ENCODE measurements at places on chromosomes 16 and 17.

GRCh38 chr17:50562242-50563091 is 2.0 kb downstream of the CACNA1G start:
- DNase-seq, result no peak

DNA sequence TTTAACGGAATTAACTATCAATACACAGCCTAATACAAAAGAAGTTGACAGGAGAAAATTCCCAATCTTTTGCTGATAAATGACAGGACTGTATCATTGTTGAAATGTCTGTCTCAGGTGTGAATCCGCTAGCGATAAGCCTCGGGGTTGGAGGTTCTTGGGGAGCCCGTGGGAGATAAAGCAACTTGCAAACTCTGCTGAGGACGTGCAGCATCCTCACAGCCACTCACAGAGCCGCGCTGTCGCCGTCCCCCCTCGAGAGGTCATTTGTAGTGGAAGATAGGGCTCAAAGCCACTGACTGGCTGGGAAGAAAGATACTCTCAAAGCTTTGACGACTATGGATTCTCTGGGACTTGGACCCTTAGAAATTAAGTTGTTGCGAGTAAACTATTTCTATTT is 17.0 kb downstream of the MAP1LC3B start:
- DNase-seq, result no peak

DNA sequence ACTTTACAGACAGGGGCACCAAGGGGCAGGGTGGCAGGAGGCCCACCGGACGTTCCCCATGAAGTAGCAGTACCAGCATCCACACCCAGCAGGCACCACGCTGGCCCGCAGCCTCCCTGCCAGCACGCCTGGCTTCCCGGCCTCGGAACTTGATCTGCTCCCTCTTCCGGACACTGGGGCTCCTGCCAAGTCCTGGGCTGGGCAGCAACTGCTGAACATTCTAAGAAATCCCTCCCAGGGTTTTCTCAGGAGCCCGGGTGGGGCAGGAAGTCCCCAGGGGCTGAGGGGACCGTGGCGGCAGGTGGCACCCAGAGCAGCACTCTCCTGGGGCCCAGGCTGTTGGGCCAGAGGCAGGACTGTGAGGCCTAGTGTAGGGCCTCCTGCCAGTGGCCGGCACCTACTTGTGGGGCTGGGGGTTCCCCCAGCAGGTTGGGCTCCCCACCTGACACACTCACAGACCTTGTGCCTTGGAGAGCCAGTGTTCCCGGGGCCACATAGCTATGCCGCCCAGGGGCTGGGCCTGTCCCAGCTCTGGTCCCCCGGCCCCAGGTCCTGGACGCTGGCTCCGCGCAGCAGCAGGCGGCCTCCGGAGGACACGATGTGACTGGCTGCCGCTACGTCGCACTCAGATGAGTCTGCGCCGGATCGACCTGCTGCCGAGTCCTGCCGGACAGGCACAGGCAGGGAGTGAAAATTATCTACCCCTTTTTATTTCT is 86.2 kb upstream of the CBX4 start:
- DNase-seq, result no peak

GRCh38 chr16:48317614-48318315 is 67.4 kb downstream of the SIAH1 start:
- DNase-seq, result no peak

DNA sequence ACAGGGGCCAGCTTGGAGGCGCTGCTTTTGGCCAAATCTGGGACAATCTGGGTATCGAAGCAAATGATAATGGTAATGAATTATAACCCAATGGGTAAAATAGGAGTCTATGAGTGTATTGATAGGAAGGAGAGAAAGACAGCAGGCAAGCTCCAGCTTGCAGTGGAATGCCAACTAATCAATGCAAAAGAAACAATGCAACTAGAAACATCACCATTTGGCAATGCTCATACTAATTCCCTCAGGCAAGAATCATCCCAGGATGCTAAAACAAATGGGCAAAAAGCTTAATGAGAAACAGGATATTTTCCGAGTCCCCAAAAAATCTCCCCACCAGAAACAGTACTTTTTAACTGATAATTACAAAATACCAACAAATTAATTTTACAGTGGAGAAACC is 64.7 kb downstream of the ADCY9 start:
- DNase-seq, result no peak

- no peak for DNase-seq
Observed at GRCh38 chr17:48384164-48384563, 45.9 kb downstream of the SKAP1 start.

DNA sequence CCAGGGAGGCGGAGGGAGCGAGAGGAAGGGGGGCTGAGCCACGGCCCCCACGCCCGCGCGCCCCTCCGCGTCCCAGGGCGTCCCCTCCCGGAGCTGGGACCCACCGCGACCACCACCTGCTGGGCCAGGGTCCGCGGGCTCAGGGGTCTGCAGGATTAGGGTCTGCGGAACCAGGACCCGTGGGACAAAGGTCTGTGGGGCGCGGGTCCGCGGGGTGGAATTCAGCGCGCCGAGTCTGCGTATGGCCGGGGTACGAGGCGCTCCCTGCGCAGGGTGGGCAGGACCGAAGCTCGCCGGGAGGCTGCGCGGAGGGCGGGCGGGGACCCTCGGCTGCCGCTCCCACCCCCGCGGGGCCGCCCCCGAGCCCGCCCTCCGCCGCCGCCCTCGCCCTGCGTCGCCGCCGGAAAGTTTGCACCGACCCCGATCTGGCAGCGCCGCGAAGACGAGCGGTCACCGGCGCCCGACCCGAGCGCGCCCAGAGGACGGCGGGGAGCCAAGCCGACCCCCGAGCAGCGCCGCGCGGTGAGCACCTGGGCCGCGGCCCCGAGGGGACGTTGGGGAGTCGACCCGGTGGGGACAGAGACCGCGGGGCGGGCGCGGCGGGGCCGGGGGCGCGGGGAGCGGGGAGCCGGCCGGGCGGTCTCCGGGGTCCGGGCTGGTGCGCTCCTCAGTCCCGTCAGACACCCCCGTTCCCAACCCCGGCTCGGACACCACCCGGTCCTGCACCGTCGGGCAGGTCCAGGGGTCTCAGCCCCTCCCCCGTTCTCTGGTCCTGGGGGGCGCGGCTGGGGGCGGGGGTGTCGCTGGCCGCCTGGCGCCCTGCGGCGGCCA is at the start of gene GCGR:
Gene GCGR (plus strand): TSS at position 423 of the 831 bp plus-strand sequence. CDS start 4,869 bp downstream, outside the sequence.
- no peak for DNase-seq

GRCh38 chr16:23692190-23692837 is 13.6 kb downstream of the PLK1 start:
- DNase-seq, result no peak

DNA sequence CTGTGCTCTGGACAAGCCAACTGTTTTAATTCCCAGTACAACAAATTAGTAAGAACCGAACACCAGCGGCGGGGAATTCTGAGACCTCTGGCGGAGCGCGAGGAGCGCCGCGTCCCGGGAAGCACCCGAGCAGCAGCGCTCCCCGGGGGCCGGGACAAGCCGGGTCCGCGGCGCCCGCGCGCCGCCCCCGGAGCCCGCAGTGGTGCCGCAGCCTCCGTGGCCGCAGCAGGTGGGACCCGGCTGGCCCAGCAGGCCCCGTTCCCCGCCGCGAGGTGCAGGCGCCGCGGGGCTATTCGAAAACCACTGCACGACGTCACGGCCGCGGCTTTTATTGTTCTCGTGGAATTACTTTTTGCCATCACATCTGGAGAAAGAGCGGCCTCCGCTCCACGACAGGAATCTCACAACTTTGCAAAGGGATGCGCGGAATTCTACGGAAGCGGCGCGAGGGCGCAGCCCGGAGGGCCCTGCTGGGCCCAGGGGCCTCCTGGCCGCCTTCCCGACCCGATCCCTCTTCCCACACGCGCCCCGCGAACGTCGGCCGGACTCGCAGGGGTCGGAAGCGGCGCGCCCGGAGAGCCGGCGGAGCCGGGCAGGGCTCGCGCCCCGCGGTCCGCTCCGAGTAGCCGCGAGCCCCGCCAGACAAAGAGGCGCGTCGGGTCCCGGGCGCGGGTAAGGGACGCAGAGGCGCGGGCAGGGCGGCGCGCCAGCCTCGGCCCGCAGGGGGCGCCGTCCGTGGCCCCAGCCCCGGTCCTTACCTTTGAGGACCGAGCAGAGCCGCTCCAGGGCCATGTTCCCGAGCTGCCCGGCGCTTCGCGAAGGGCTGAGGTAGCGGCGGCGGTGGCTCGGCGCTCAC is 696 bp downstream of the NETO2 start:
- no peak for DNase-seq

- DNase-seq, result no peak
Observed at GRCh38 chr16:87210894-87211293, 106.3 kb downstream of the C16orf95 start.

DNA sequence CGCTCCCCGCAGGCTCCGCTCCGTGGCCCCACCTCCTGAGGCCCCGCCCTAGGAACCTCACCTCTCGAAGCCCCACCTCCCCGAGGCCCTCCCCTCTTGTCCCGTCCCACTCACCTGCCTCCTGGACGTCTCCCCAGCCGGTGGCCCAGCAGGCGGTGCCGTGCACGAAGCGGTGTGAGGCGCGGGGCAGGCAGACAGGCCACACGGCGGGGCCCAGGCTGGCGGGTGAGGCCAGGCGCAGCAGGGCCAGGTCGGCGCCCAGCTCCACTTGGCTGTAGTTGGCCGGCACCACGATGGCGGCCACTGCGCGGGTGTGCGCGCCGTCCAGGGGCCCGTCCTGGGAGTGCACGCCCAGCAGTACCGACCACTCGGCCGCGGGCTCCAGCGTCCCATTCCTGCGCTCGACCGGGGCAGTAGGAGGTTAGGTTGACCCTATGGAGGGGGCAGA is 1.6 kb downstream of the PRSS36 start:
- DNase-seq, result no peak

- no peak for DNase-seq
Observed at GRCh38 chr16:81925016-81925415, 86.3 kb downstream of the SDR42E1 start.

GRCh38 chr16:7849841-7850240 is 517.2 kb downstream of the RBFOX1 start:
- DNase-seq, result no peak

DNA sequence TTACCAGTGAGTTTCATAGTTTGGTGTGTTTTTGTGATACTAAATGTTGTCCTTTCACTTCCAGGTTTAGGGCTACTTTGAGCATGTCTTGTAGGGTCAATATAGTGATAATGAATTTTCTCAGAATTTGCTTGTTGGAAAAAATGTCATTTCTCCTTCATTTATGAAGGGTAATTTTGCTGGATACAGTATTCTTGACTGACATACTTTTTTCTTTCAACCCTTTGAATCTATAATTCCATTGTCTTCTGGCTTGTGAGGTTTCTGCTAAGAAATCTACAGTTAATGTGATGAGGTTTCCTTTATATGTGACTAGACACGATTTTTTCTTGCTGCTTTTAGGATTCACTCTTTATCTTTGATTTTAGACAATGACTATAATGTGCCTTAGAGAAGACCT is 219.3 kb downstream of the BCAS3 start:
- DNase-seq, result no peak

DNA sequence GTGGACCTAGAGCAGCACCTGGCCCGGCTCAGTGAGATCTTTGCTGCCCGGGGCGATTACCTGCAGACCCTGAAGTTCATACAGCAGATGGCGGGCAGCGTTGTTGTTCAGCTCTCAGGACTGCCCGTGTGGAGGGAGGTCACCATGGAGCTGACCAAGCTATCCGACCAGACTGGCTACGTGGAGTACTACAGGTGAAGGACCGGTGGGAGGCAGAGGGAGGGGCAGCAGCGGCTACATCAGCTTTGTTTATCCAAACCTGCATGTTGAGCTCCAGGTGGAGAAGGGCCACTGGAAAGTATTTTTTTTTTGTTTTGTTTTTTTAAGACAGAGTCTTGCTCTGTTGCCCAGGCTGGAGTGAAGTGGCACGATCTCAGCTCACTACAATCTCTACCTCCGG is 23.9 kb downstream of the TTYH2 start:
- no peak for DNase-seq

DNA sequence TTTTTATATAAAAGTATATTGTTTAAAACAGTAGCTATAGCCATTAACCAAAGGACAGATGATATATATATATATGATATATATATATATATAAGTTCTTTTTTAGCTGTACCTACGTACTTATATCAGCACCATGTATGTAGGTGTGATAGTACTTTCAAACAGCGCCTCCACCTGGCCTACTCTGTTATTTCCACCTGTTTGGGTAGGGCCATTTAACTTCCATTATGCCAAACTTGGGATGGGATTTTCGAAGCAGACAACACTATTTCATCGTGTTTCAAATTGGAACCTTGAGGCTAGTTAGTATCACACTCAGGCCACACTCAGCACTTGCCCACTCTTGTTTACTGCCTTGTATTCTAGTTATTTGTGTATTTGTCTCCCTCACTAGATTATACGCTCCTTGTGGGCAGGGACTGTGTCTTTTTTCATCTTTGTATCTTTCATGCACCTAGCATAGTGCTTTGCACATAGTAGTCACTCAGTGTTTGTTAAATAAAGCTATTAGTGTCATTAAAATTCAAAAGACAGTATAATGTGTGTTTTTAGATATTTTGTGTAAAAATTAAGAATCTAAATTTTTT is 11.8 kb upstream of the CLTC start:
- DNase-seq, result no peak

GRCh38 chr16:47887496-47887895 is 268.3 kb downstream of the ABCC12 start:
- DNase-seq, result no peak

DNA sequence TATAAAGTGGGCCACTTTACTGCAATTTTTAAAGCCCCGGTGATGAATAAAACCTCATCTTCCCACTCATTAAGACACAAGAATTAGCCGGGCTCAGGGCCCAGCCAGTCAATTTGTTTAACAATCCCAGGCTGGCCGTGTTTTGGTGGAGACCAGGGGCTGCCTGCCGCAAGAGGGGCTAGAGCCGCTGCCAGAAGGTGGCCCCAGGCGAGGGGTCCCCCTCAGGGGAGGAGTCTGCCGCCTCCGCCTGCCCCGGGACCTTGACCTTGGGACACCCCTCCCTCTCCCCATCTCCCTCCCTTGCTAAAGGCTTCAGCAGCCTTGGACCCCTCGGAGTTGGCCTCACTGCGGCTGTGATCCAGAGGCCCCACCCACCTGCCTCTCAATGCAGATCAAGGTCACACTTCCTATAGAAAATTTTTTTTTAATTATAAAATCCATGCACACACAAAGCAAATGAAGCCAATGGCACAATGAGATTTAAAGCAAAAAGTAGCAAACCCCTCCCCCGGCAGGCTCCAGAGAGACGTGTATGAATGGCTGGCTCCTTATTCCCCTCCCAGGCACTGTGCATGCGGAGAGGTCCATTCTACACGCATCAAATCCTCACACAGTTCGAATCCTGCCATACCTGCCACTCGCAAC is 23.0 kb upstream of the SLC38A10 start:
- no peak for DNase-seq

DNA sequence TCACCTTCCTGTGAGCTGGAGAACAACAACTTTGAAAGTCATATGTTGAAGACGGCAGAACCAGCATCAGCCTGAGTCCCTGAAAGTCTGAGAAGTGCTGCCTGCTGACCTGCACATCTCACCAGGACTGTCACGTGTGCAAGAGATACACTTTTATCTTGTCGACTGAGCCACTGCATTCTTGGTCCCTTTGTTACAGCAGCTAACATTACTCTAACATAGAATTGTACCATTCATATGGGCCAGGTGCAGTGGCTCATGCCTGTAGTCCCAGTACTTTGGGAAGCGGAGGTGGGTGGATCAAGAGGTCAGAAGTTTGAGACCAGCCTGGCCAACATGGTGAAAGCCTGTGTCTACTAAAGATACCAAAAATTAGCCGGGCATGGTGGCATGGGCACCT is 40.1 kb downstream of the MARCHF10 start:
- DNase-seq, result no peak
